ENCODE measurements at places on chromosomes 5 and 9.
A peak's percentile ranks its signal among the peaks of the same experiment; 100 is the strongest.

DNA sequence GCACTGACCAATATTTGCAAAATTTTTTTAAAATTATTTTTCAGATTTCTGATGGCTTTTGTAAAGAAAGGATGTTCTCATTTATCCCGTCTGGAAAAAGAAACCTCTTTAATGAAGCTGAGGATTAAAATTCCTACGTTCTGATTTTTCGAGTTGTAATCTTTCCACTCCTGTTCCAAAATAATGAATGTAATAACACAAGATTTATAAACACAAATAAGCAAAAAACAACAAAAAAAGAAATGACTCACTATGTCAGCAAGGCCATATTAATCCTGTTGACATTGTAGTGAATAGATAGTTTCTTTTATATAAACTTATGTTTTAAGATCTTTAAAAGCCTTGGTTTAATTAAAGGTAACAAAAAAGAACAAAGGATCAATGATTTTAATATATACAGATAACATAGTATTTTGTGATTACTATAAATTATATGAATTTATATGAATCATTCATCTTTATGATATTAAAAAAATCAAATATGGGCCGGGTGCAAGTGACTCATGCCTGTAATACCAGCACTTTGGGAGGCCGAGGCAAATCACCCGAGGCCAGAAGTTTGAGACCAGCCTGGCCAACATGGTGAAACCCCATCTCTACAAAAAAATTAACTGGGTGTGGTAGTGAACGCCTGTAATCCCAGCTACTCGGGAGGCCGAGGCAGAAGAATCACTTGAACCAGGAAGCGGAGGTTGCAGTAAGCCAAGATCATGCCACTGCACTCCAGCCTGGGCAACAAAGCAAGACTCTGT, 336.6 kb upstream of the DAB2 start:
- H3K4me3 ChIP-seq = no peak overlapping the region
- no peak for DNase-seq
- no peak overlapping the region for H3K27ac ChIP-seq
- H3K27me3 ChIP-seq = peaks cover 5% of the 10 kb centered on the region
- no peaks in the 10 kb centered on the region for H3K36me3 ChIP-seq

DNA sequence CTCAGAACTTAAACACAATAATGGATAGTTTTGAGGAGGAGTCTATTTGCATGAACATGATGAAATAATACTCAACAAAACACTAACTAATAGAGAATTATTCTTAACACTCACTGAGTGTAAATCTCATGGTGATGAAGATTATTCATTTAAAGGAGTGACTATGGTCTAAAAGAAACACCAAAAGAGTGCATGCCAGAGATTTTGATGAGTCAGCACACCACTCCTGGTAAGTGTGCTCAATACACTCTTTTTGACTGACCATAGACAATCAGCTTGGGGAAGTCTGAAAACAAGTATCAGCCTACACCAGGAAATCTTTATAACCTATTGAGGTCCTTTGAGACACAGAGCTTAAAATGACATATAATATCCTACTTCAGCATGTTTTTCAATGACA, 6.8 kb upstream of the FST start:
- H3K27ac ChIP-seq = no peak overlapping the region
- H3K36me3 ChIP-seq = no peaks in the 10 kb centered on the region
- H3K4me3 ChIP-seq = no peak overlapping the region
- DNase-seq = no peak

DNA sequence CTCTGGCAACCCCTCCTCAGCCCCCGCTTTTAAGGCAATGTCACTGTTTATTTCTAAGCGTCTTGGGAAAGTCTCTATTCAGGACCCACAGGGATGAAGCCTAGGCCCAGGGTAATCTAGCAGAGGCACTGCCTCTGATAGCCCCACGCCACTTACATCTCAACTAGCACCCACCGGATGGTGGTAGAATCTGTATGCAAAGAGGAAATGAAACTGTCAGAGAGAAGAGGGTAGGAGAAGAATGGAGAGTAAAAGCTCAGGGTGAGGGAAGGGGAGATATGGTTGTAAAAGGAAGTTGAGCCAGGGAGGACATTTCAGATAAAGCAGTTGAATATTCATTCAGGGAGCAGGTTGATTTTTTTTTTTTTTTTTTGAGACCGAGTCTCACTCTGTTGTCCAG, 3.0 kb downstream of the FRRS1L start:
- H3K27ac ChIP-seq = no peak overlapping the region
- no peaks in the 10 kb centered on the region for H3K36me3 ChIP-seq
- DNase-seq = no peak
- H3K4me3 ChIP-seq = no peak overlapping the region
- H3K4me1 ChIP-seq = peaks cover 2% of the 10 kb centered on the region

GRCh38 chr5:38400365-38400764, 142.0 kb downstream of the EGFLAM start:
- H3K4me3 ChIP-seq = no peak overlapping the region
- H3K4me1 ChIP-seq = no peaks in the 10 kb centered on the region
- no peak overlapping the region for H3K27ac ChIP-seq

GRCh38 chr5:173612948-173613347, 3.5 kb downstream of the BOD1 start:
- no peak for DNase-seq
- no peak overlapping the region for H3K4me3 ChIP-seq
- peaks cover 36% of the 10 kb centered on the region for H3K36me3 ChIP-seq
- no peak overlapping the region for H3K27ac ChIP-seq
- peaks cover 30% of the 10 kb centered on the region for H3K4me1 ChIP-seq

GRCh38 chr9:37036371-37036775, 2.3 kb upstream of the PAX5 start:
- DNase-seq = peak; percentile 70
- peak overlapping the region; percentile 81 for H3K4me3 ChIP-seq
- H3K4me1 ChIP-seq = peaks cover 26% of the 10 kb centered on the region
- peaks cover 7% of the 10 kb centered on the region for H3K36me3 ChIP-seq
- peak overlapping the region; percentile 10 for H3K27ac ChIP-seq
- H3K27me3 ChIP-seq = peaks cover 88% of the 10 kb centered on the region

GRCh38 chr5:138975098-138975847, 100.1 kb upstream of the LRRTM2 start:
- no peak for DNase-seq
- no peaks in the 10 kb centered on the region for H3K36me3 ChIP-seq
- peaks cover 16% of the 10 kb centered on the region for H3K4me1 ChIP-seq
- no peak overlapping the region for H3K4me3 ChIP-seq

DNA sequence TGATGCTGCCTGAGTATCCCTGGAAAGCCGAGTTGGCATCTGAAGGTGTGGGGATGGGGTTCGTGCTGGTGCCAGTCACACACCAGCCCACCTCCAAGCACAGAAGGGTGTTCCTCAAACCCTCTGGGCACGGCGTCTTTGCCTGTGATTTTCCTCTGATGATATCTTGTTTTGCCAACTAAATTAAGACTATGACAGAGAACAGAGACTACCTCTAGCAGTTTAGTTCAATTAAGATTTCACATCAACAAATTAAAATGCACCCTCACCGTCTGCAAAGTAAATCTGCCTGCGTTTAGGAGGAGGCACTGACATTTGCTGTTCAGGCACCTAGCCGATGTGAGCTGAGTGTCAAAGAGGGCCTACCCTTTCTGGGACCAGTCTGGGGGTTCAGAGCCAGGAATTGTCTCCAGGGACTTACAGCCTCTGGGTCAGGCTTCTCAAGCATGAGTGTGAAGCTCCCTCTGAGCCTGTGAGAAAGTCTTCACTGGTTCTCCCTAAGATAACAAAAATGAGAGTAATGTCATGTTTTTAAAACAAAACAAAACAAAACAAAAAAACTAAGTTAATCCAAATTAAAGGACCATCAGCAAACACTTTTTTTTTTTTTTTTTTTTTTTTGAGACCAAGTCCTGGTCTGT, 55.4 kb upstream of the CTNNA1 start:
- H3K27ac ChIP-seq = no peak overlapping the region
- no peak overlapping the region for H3K4me3 ChIP-seq
- H3K36me3 ChIP-seq = no peaks in the 10 kb centered on the region
- no peak for DNase-seq
- no peaks in the 10 kb centered on the region for H3K4me1 ChIP-seq

GRCh38 chr5:153660919-153661318, 170.4 kb downstream of the GRIA1 start:
- H3K4me1 ChIP-seq = no peaks in the 10 kb centered on the region
- H3K4me3 ChIP-seq = no peak overlapping the region
- no peaks in the 10 kb centered on the region for H3K27me3 ChIP-seq
- DNase-seq = no peak

- H3K4me1 ChIP-seq = no peaks in the 10 kb centered on the region
- H3K36me3 ChIP-seq = no peaks in the 10 kb centered on the region
- no peak for DNase-seq
- H3K27ac ChIP-seq = no peak overlapping the region
- H3K27me3 ChIP-seq = no peaks in the 10 kb centered on the region
These were observed 179.1 kb upstream of the RASEF start for GRCh38 chr9:83242066-83242465.

DNA sequence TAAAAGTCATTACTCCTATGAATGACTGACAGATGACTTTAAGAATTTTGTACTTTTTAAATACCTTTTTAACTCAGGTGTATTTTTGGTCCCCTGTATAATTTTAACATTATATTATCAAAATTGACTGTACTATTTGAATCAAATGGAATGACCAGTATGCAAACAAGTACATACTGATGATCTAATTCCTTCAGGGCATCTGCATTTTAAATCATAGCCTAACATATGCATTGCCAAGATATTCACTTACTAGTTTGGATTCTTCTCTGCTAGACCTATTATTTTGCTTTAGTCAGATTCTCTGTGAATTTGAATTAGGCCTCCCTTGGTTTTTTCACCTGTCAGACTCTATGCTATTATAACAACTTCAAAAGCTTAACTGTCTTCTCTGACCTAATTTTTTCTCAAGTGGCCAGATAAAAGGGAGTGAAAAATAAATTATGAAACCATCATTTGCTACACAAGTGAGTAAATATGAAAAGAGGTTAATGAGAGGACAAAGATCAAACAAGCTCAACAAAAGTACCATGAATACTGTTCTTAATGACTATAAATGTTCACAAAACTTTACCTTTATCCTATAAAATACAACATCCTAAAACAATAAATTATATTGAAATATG, 1505.2 kb upstream of the CDH9 start:
- no peaks in the 10 kb centered on the region for H3K36me3 ChIP-seq
- no peaks in the 10 kb centered on the region for H3K27me3 ChIP-seq
- H3K4me1 ChIP-seq = no peaks in the 10 kb centered on the region
- H3K27ac ChIP-seq = no peak overlapping the region
- H3K4me3 ChIP-seq = no peak overlapping the region

DNA sequence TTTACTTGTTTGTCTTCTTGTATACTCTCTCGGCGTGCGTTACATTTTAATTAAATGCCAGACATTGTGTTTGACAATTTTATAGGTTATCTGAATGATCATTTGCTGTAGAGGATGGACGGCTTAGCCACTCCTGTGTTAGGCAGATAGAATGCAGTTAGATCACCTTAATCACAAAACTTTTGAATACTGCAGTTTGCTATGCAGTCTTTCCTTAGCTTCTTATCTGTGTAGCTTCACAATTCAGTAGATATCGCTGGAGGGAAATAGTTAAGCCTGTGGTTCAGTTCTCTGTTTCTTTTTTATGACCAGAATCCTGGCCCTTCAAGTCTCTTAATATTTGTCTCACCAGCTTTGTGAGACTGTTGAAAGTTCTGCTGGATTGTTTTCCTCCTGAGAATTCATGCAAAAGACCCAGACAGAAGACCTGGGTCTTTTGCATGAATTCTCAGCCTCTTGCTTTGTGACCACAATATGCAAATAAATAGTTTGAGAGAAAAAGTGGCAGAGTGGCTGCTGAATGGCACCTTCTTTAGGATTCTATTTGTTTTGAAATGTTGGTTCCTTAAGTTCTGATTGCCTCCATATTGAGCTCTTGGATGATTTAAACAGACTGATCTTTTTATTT, 40.2 kb downstream of the RASA1 start:
- H3K36me3 ChIP-seq = peaks cover 37% of the 10 kb centered on the region
- no peak overlapping the region for H3K4me3 ChIP-seq
- no peak for DNase-seq
- no peaks in the 10 kb centered on the region for H3K27me3 ChIP-seq
- peaks cover 13% of the 10 kb centered on the region for H3K4me1 ChIP-seq
- no peak overlapping the region for H3K27ac ChIP-seq

DNA sequence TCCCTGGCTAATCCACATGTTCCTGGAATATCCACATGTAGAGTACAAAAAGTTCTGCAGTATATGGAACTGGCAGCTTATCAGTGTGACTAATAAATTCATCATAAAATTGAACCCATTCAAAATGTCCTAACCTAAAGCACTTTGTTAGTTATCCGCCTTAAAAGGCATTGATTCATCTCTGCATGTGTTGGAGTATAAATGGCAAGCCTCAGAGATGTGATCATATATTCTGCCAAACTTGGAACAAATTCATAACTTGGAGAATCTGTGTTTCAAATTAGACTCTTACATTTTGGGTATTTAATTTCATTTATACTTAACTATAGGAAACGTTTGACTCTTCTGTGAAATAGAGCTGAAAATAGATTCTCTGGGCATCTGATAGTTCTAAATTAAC, 25.2 kb upstream of the NREP start:
- H3K27ac ChIP-seq = no peak overlapping the region
- no peaks in the 10 kb centered on the region for H3K36me3 ChIP-seq
- H3K4me3 ChIP-seq = no peak overlapping the region
- H3K4me1 ChIP-seq = peaks cover 3% of the 10 kb centered on the region
- peaks cover 29% of the 10 kb centered on the region for H3K27me3 ChIP-seq

DNA sequence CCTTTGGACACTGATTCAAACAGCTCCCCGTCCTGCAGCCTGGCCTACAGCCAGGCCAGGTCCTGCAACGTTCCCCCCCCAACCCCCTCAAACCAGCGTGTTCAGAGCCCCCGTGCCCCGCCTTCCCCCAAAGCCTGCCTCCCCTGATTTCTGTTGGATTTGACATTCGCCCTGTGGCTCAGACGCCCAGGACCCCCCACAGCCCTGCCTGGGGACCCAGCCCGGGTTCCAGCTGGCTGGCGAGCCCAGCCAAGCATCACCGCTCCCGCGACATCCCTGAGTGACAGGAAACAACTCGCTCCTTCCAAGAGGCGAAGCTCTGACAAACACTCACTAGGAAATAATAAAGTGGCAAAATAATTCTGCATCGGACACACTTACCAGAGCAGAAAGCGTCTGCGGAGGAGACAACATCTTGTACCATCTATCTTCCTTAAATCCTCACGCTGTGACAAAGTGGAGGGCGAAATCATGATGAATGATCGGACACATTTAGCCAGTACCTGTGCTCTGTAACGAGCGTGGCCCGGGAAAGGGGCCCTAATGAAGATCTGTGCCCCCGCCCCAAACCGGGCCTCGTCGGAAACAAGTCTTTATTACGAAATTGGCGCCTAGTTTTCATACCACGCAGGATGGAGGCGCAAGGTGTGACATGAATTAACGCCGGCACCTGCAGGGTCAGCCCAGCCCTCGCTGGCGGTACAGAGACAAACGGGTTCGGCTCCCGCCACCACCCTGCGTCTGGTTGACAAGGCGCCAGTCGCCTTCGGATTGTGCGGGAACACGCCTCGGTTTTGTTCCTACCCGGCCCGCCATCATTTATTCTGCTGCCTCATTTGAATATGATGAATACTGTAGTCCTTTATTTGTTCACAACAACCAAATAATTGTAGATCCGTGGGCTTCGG, 91.0 kb upstream of the MVB12B start:
- no peak overlapping the region for H3K4me3 ChIP-seq
- peak; percentile 35 for DNase-seq
- no peak overlapping the region for H3K27ac ChIP-seq
- H3K4me1 ChIP-seq = no peaks in the 10 kb centered on the region
- no peaks in the 10 kb centered on the region for H3K36me3 ChIP-seq
